ENCODE measurements at places on chromosomes 4 and X. TPM values are rescaled to one million over a fixed set of nuclear protein-coding genes. Genes with fewer than 3 reads are reported as not detected.

DNA sequence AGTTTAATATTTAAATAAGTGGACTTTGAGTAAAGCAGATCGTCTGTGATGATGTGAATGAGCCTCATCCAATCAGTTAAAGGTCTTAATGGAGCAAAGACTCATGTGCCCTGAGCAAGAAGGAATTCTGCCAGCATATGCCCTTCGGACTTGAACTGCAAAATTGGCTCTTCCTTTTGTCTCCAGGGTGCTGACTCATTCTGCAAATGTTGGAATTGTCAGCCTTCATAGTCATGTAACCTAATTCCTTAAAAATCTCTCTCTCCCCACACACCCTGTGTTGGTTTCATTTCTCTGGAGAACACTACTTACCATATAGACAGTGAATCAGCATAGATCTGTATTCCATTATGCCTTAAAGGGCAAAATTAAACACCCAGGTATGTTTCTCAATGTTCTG is 609.8 kb upstream of the GALNTL6 start:
- DNase-seq, result no peak

GRCh38 chr4:22504922-22505321 is 10.9 kb downstream of the ADGRA3 start:
- peak; percentile 24 for DNase-seq

DNA sequence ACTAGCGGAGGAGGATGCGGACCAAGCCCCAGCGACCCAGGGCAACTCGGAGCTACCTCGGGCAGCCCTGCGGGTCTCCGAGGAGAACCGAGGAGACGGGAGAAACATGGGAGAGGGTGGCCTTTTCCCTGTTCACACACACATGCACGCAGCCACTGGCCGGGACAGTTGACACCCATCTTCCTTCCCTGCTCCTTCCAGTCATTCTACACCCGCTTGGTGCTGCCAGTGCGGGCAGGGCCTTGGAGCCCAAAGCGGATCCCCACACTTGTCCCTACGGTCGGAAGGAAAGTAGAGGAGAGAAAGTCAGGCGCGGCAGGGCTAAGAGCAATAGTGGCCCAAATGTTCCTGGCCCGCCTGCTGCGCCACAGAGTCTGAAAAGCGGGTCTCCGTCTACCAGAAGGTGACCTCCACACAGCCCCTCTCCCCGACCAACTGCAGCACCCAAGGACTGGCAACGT is 1.1 kb upstream of the PPP3CA start:
- peak; percentile 63 for DNase-seq

SSX3 gene
- not detected for total RNA-seq

TMEM150C gene
- total RNA-seq, result 0.22 TPM
